ENCODE measurements at places on chromosomes 2 and 18.
A peak's percentile ranks its signal among the peaks of the same experiment; 100 is the strongest.

DNA sequence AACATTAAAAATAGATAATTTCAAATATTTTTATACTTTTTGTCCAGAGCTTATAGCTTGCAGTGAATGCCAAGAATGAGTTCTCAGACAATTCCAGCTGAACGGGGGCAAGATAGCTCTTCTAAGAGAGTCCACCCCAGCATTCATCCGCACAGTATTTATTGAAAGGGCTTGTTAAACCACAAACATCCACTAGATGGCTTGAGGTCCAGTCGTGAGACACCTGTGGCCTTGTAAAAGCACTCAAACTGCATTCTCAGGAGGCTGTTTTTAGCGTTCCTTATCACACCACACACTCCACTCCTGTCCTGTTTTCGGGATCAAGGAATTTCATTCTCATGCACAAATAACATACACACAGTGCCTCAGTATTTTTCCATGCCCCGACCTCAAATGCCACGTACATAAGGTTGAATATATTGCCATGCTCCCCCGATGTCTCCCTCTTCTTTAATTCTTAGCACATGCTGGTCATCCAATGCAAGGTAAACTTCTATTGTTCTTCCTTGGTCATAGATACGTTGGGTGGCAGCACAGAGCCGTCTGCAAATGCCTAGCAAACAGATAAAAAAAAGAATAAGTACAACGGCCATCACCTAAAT is 47.4 kb downstream of the DNAJC10 start:
- DNase-seq, result peak; percentile 65

DNA sequence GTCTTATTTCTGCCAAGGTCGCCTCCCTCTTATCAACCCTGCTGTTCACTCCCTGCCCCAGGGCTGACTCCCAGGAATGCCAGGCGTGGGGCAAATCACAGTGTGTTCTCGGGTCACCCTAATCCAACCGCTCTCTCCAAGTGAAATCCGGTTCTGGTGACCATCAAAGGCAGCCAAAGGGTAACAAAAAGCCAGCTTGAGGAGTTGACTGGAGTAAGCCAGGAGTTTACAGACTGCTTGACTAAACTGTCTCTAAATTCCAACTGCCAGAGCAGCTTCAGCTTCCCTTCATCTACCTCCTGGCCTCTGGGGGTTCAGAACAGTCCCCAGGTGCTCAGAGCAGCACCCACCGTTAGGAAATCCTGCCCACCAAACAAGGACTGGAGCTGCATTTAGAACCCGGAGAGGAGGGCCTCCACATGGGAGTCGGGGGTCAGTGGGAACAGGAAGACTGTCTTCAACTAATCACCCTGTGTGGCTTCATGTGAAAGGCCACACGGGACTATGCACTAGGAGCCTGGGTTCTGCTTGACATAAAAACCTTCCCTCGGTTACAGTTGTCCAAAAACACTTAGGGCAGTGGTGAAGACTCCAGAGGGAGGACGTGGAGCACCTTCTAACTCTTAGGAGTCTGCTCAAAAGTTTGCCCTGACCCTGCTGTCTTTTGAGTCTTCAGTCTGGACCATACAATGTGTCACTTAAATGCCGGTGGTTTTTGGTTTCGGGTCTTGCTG is 24.2 kb upstream of the MCFD2 start:
- DNase-seq, result no peak

GRCh38 chr2:237571551-237571950 is 5.2 kb downstream of the PRLH start:
- no peak for DNase-seq

DNA sequence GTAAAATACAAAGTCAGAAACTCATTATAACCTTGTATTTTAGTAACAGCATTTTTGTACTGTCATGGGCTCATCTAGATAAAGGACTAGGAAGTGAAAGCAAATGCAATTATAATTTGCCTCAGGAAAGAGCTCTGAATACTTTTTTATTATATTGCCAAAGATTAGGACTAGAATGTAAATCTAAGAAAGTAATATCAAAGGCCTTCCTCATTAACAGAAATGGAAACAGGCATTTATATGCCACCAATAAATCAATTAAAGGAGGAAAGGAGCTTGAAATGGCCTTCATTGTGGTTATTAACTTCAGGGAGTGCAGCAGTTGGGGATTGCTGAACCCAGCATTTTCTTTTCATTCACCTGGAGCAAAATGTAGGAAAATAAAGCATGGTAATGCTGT is 39.6 kb downstream of the DTNA start:
- no peak for DNase-seq

DNA sequence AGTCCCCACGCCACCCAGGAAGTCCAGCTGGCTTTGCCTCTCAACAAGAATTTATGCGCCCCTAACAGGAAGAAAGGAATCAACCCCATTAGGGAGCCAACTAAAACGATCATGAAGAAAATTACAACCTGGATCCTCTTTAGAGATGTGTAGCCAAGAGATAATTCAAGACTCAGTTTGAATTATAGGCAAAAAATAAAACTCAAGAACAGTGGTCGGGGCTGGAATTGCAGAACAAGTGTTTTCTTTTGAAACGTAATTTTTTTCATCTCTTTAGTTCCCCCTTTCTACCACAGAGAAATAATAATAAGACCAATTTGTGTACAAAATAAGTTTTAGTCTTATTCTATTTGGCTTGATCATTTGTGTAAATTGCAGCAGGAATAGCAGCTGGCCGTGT is 22.4 kb downstream of the PDCD1 start:
- no peak for DNase-seq

DNA sequence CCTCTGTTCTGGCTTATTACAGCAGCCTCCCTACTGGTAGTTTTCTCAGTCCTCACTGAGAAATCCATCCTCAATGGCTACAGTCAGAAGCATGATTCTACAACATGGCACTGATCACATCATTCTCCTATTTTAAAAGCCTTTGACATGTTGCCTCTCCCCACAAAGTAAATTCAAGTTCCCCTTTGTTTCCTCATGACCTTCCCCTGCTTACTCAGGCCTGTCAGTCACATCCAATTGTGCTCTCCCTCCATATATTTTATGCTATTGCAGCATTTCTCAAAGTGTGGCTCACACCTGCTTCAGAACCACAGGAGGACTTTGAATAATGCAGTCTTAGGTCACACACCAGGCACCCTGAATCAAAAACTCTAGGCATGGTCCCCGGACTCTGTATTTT is 124.6 kb downstream of the SPOPL start:
- no peak for DNase-seq
